ENCODE measurements at places on chromosomes 2 and 18.

GRCh38 chr2:239118675-239119211 is 270.9 kb downstream of the TWIST2 start:
- DNase-seq, result no peak

DNA sequence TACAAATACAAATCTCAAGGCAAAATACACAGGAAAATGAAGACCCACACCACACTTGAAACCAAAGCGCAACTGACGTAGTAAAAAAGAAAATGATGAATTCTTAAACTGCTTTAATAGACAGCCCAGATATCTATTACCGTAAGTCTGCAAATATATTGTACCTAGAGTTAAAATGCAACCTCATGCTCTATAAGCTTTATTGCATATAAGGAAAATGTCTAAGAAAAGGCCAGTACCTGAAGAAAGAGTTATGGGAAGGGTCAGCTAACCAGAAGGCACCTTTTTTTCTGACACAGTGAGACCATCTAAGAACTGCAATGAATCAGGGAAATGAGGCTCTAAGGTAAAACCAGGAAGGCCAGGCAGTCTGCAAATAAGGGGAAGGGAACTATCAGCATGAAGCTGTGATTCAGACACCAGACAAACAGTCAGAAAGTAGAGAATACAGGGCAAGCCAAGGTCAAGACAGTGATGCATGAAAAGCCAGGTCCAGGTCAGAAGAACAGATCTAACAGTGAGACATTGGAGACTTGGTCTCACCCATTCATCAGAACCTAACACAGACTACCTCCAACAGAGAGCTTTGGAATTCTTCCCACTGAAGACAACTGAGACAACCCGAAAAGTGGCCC is 46.9 kb downstream of the PDE11A start:
- DNase-seq, result no peak

DNA sequence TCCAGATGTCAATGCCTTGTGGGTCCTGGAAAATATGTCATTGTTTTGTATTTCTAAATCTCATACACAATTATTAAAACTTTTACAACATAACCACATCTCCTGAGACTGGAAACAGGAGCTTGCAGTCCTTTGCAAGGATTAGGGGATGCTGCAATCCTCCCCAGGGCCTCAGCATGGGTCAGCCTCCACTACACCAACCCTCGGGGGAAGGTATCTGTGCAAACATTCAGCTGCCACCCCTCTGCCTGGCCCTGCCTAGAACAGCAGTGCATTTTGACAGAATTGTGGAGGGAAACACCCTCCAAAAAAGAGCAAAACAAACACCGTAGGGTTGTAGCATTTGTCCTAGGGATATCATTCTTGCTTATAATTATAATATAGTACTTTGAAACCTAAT is 4.2 kb upstream of the UPP2 start:
- no peak for DNase-seq

DNA sequence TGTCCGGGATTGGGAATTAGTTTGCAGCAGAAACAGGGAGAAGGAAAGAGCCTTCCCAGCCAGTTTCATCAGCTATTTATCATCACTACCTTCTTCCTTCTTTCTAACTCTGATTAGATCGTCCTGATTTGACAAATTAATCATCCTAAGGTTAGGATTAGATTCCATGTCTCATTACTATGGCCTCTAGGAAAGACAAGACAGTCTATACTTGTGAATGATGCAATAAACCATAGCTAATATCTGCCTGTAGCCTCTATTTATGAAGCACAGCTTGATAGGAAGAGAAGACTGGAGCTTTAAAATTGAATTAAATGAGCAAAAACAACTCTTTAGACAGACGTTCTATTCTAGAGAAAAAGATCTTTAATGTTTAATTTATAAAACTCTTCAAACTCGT is 25.2 kb upstream of the FRZB start:
- DNase-seq, result no peak

GRCh38 chr18:24658302-24658701 is 197.9 kb downstream of the HRH4 start:
- no peak for DNase-seq

DNA sequence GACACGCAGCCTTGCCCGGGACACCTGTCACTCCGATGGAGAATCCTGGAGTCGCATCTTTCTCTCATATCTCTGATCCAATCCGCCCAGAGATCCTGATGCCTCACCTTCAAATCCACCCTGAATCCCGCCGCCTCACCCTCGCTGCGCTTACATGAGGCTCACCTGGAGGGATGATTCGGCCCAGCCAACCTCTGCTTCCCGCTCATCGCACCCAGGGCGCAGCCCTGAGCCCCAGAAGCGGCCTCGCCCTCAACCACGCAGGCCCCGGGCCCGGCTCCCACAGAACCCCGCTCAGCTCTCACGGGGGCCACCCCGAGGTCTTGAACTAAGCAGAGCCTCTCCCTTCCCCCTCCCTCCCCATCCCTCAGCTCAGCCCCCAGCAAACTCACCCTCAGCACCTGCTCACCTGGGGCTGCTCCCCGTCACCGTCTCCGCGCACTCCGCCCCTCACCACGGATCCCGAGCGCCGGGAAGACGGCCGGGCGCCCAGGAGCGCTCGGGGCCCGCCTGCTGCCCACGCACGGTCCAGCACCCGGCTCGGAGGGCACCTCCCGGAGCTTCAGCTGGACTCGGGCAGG is 160.0 kb downstream of the NDUFA10 start:
- no peak for DNase-seq

- no peak for DNase-seq
These were observed 58.9 kb upstream of the NDUFV2 start for GRCh38 chr18:9043581-9043980.

GRCh38 chr2:110853516-110853915 is 121.1 kb downstream of the ACOXL start:
- DNase-seq, result peak; percentile 45

- DNase-seq, result no peak
These were observed 311.2 kb downstream of the OSR1 start for GRCh38 chr2:19046986-19047780.

GRCh38 chr2:11073776-11074175 is 81.5 kb upstream of the SLC66A3 start:
- DNase-seq, result no peak

DNA sequence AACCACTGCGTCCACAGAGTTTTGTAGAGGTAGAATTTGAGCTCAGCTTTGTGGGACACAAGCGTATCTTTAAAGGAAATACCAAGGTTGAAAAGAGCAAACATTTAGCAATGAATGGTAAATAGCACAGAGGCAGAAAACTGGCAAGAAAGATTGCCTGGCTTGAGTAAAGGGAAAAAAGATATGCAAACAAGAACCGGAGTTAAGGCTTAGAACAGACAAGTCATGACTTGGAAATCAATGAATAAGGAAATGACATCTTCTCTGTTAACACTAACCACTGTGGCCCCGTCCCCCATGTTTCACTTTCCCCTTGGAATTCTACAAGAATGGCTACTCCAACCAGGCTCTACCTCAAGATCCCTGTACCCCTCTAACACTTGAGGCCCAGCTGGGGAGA is 3.8 kb downstream of the STAM2 start:
- DNase-seq, result no peak

DNA sequence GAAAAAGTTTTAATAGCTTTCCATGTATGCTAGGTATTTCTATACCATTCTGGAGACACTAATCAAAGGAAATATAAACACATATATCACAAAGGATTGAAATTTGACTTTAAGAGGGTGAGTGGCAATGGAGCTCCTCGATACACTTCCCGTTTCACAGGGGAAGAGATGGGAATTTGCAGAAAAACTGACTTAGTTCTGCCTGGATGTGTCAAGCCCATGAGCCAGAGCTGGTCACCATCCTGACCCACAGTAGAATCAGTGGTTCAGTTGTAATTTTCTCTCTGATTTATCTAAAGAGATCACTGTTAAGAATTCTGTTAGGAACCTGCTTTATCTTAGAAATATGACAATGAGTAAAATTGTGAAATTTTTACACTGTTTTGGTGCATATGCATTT is 34.2 kb downstream of the PLCL1 start:
- no peak for DNase-seq

- no peak for DNase-seq
These were observed 285.7 kb upstream of the UBE2E3 start for GRCh38 chr2:180694445-180695421.

DNA sequence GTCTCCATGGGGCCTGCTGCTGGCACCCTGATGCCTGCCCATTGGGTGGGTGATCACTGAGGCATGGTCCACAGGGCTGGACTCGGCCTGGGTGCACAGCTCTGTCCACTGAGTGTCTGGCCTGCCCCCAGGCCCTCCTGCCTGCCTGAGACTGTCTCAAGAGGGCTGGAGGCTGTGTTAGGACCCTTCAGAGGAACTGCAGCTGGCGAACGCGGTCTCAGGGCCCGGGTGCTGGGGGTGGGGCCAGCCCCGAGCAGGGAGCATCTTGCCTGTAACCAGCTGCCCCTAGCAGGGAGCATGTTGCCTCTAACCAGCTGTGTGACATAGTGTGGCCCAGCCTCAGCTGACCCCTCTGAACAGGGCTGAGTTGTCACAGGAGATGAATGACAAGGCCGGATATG is 50.0 kb downstream of the TWIST2 start:
- DNase-seq, result no peak

DNA sequence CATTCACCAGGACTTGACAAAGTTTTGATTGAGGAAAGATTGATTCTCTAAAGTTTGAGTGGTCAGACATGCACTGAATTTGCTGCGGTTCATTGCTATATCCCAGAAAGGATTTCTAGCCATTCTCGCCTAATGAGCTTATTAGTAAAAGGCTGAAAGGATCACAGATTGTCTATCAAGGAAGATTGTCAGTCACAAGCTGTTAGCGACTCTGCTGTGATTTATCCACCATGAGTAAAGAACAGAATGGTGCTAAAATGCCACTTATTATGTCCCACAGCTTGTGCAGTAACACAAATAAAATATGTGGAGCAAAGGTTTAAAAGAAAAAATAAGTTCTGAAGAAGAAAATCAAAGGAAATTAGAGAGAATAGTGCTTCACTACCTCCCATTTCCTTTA is 701.2 kb upstream of the CDH7 start:
- no peak for DNase-seq

DNA sequence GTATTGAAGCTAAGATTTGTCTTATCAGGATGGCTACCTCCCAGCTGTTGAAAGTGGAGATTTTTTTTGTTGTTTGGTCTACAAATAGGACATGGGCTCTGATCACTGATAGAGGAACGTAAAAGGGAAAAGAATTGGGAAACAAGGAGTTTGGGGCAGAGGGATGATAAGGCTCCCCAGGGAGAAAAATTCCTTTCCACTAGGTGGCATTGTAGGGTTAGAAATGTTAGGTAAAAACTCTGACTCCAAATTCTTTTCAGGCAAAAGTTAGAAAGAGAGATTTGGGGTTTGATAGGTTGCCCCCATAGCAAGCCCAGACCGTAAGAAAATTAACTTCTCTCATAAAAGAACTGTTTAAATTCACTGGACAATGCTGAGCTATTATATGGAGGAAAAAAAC is 19.8 kb downstream of the CMPK2 start:
- no peak for DNase-seq

- no peak for DNase-seq
These were observed 17.9 kb downstream of the LYPD6 start for GRCh38 chr2:149348291-149348690.

DNA sequence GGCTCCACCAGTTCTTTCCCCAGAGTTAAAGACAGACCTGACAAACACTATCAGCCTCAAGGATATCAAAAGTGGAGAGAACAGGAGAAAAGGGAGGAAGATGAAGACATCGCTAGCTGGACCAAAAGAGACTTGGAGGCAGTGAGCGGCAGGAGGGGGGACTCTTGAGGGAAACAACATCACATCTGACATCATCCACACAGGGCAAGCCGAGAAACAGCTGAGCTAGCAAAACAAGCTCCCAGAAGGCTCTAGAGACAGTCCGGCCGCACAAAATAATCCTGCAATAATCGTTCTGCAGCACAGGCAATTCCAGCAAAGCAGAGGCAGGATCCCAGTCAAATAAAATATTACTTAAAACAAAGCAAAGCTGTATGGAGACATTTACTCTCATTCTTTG is 239.8 kb downstream of the EN1 start:
- no peak for DNase-seq

DNA sequence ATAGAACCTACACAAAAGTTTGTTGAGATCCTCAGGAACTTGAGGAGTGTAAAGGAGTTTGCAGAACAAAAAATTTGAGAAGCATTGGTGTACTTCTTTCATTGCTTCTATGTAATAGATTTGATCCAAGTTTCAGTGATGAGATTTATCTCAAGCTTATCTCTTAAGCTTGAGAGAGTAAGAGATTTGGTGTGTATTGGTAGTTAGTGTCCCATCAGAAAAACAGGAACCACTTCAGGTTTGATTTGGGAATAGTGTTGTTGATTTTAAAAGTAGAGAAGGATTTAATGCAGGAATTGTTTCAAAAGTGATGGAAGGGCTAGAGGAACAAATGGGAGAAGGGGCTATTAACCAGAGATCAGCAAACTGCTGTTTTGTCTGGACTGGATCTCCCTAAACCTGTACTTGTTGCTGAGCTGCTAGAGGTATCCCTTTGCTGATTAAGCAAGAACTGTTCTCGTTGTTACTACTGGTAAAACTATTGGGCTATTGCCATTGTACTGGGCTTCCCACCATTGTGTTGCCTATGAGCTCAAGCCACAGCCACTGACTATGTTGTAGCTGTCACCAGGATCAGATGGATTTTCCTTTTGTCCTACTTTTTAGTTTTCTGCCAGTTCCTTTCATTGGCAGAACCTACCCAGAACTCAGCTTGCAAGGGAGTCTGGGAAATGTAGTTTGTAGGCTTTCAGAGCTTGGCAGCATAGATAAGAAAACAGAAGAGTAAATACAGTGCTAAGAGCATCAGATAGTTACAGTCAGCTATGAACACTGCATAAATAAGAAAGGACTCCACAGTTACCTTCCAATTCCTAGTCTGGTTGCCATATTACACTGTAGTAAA is 39.3 kb downstream of the RAB10 start:
- no peak for DNase-seq

- DNase-seq, result no peak
These were observed 7.7 kb upstream of the RHOB start for GRCh38 chr2:20439193-20439475.

GRCh38 chr2:106965611-106966010 is 79.6 kb upstream of the ST6GAL2 start:
- DNase-seq, result no peak

- DNase-seq, result no peak
These were observed 298.6 kb downstream of the MEIS1 start for GRCh38 chr2:66733364-66733999.

- no peak for DNase-seq
These were observed 111.0 kb downstream of the KCNF1 start for GRCh38 chr2:11022591-11023273.

- no peak for DNase-seq
These were observed 6.5 kb downstream of the CHRND start for GRCh38 chr2:232532419-232532818.

GRCh38 chr2:15142069-15142689 is 419.0 kb downstream of the NBAS start:
- DNase-seq, result peak; percentile 48
